ENCODE measurements at places on chromosomes 13 and 19. TPM values are rescaled to one million over a fixed set of nuclear protein-coding genes. Genes with fewer than 3 reads are reported as not detected.

GRCh38 chr13:93834051-93834450 is 607.4 kb downstream of the GPC6 start:
- no peak for DNase-seq

DNA sequence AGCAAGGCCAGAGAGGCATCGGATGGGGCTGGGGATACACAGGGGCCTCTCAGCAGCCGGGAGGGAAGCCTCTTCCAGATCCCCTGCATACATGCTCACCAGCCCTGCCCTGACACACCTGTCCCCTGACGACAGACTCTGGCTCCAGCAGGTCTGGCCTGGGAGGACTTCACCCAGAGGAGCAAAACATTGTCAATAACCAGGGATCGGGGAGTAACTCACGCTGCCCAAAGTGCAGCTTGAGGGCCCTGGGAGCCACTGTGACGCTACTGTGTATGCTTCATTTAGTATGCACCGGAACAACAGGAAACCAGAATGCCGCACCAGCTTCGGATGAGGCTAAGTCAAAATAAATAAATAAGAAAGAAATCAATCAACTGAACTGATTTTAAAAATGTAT is 12.4 kb upstream of the CD22 start:
- DNase-seq: no peak

GRCh38 chr13:24834902-24835510 is 71.0 kb downstream of the RNF17 start:
- no peak for DNase-seq

GRCh38 chr13:46515803-46516202 is 37.2 kb upstream of the LRCH1 start:
- DNase-seq: no peak

DNA sequence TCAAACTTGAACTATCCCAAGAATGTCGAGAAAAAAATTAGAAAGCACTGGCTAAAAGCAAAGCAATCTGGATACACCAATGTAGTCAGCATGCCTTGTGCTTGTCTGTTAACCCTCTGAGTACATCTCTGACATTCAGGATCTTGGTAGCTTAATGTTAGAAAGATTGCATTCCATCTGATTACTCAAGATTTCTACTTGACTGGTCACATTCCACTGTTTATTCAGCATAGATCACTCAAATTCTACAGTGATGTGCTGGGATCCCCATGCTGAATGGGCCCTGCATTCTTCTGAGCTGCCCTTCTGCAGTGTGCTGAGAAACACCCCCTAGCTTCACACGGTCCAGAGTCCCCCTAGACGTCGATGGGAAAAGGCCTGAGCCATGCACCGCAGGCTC is 295.4 kb upstream of the MAB21L1 start:
- DNase-seq: no peak

DNA sequence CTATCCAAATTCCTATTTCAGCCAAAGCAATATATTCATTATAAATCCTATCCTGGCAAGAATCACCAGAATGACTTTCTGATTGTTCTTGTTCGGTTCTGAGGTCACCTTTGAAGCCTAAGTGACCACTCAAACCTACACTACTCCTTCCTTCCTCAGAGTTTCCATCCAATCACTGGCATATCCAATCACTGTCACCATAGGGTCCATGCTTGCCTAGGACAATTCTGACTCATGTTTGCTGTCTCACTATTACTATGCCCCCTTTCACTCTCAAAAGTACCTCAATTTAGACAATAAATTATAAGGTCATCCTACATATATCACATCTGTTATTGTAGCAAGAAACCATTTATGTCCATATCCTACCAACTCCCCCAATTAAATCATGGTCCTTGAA is 58.9 kb downstream of the UBL3 start:
- no peak for DNase-seq

DNA sequence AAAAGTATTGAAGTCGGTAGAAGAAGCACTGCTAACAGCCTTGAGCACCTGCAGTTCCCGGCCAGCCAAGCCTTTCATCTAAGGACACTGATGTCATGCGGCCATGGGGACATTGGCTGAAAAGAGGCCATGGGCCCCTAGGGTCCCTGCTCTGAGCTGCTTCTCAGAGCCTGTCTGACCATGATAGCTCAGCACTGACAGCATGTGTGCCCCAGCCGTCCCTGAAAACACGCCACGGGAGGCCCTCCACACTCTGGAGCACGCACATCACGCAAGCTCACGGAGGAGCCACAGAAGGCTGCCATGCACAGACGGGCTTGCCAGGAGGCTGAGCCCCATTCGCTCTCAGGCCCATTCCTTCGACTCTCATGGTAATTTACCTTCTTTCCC is 51.8 kb downstream of the MLLT1 start:
- DNase-seq: no peak

DNA sequence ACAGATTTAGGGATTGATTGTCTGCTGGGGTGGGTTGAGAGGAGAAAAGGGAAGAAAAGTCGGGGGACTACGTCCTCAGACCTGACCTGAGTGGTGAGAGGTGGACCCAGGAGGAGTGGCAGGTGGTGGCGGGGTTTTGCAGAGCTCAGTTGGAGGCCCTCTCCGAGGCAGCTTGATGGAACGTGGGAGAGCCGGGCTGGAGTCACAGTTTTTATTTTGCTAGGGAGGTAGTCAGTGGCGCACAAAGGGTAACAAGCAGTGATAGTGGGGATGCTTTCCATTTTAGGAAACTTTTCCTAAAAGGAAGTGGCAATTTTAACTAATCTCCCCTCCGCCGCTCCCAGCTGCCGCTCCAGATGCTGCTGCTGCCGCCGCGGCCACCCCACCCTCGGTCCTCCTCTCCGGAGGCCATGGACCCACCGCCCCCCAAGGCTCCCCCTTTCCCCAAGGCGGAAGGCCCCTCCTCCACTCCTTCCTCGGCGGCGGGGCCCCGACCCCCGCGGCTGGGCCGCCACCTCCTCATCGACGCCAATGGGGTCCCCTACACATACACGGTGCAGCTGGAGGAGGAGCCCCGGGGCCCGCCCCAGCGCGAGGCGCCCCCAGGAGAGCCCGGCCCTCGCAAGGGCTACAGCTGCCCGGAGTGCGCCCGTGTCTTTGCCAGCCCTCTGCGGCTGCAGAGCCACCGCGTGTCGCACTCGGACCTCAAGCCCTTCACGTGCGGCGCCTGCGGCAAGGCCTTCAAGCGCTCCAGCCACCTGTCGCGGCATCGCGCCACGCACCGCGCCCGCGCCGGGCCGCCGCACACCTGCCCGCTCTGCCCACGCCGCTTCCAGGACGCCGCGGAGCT is 1.1 kb upstream of the ZNF581 start:
- peak; percentile 59 for DNase-seq

- peak; percentile 19 for DNase-seq
Measured at GRCh38 chr13:21913010-21913409, 242.1 kb downstream of the FGF9 start.

- no peak for DNase-seq
Measured at GRCh38 chr13:54287062-54287764, 1258.6 kb downstream of the OLFM4 start.

LINGO3 gene
- polyA plus RNA-seq: 0.45 TPM

SIGLEC5 gene
- not detected for polyA plus RNA-seq

DNA sequence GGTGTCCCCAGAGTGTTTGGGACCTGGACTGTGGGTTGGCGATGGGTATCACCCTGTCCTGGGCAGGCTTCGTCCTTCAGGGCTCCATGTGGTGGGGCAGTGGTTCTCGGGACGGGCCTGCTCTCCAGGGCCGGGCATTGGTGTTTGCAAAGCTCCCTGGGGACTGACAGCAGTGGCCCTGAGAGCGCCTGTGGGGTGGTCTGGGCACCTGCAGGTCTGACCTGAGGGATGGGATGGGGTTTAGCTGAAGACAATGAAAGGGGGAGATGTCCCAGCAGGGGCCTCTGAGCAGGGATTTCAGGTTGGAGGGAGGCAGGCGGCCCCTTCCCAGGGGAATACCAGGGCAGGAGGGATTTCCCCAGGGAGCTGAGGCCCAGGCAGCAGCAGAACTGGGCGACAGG is 68.3 kb upstream of the MCF2L start:
- no peak for DNase-seq

IGSF23 gene
- polyA plus RNA-seq: not detected
